ENCODE measurements at places on chromosomes 5 and 9.

- DNase-seq: no peak
Observed at GRCh38 chr5:56649569-56649968, 165.8 kb upstream of the MAP3K1 start.

DNA sequence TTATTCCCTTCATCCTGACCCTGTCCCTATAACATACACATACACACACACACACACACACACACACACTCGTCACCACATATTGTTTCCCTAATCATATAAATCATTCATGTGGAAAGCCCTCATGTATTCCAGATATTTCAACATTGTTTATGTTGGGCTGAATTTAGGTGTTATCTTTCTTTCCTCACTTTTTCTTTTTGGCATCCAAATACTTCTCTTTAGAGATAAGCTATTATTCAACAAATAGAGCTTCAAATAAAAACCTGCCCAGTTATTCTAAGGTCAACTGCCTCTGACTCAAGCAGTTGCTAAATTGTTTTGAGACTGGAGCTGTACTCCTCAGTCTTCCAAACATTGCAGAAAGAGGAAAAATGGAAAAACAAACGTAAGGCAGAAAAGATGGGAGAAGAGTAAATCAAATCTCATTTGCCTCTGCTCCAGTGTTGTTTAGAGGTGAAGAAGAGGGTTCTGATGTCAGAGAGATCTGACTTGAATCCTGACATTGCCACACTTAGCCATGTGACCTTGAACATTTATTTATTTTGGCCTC lies 215.7 kb downstream of the GAS1 start:
- DNase-seq: no peak

GRCh38 chr5:140152022-140152999 lies 22.7 kb upstream of the CYSTM1 start:
- DNase-seq: no peak

- DNase-seq: no peak
Observed at GRCh38 chr5:124420952-124421351, 325.5 kb downstream of the ZNF608 start.

- no peak for DNase-seq
Observed at GRCh38 chr5:142405023-142405422, 80.2 kb upstream of the SPRY4 start.

DNA sequence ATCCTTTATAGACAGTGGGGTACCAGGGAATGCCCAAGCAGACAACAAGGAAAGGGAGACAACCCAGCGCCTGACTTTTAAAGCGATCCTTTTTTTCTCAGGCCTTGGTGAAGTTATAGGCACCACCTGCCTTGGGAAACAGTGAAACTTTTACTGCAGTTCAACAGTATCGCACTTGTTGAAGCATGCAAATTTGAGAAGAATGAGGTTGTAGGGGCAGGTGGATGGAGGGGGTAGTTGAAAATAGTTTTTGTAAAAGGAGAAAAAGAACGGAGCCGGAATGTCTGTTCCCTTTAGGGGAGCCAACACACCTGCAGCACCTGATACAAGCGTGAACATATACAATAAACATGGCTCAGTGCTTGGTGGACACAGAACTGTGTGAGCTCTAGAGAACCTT lies 190.2 kb upstream of the NR3C1 start:
- no peak for DNase-seq

DNA sequence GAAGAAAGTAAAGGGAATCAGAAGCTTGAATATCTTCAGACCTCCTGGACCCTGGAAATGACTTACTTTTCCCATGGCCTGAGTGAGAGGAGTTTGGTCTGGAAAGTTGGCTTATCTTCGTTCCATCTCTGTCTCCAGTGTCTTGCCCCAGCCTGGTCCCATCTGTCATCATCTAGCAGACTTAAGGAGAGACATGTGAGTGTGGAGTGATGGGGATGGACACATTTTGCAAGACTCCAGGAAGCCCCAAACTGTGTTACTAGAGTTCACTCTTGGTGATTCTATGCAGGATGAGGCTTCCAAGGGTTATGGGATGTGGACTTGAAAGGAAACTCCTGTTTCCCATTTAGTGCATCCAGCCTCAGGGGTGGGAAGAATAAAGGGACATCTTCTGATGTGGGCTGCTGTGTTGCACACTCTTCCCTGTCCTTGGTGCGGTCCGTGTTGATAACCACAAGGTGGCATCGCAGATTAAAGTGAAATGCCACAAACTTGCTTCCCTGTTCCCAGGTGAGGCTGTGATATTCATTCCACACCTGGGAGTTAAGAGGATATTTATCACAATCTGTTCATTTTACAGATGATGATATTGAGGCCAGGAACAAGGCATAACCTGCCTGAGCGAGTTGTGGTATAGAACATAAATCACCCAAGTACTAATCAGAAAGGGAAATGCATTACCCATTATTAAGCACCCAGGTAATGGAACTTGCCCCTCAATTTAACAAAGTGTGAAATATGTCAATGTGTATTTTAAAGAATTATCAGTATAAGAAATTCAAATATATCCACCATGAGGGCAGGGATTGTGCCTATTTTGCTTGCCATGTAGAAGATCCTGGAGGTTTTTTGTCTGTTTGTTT lies 269.9 kb upstream of the PAPPA start:
- no peak for DNase-seq

- DNase-seq: no peak
Observed at GRCh38 chr9:2889023-2889422, 45.1 kb upstream of the PUM3 start.

DNA sequence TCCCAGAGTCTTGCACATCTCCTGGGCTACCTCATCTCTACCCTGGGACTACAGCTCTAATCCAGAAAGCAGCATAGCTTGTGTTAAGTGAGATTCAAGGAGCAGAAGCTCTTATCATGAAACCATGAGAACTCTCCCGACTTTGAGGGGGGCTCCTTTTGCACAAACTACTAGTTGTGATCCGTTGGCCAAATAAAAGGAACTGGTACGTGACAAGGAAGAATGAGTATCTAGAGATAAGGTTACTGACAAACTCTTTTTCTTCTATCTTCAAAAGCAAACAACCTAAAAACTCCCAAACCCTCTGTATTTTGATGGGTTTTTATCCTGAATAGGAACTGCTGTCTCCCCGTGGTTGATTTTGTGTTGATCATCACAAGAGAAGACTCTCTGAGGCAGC lies 168.5 kb downstream of the SLC24A2 start:
- DNase-seq: no peak

DNA sequence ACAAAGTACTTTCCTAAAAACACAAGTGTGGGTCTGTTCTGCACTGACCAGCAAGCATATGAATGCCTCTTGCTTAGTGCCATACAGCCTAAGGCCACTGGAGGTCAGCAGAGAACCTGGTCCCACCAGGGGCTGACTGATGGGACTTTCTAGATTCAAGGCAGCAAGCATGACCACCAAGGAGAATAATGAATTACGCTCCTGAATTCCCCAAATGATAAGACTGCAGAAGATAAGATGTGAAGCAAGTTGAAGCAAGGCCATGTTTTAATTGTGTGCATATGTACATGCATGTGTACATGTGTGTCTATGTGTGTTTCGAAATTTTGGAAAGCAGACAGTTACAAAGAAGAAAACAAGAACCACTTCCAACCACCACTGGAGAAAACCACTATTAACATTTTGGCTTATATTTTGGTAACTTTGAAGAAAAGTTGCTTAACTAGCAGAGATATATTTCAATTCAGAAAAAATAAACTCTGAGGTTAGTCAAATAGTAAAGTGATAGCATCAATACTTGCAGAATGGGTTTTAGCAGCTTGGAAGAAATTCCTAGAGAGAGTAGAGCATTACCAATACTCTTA lies 70.5 kb downstream of the ERP44 start:
- no peak for DNase-seq

DNA sequence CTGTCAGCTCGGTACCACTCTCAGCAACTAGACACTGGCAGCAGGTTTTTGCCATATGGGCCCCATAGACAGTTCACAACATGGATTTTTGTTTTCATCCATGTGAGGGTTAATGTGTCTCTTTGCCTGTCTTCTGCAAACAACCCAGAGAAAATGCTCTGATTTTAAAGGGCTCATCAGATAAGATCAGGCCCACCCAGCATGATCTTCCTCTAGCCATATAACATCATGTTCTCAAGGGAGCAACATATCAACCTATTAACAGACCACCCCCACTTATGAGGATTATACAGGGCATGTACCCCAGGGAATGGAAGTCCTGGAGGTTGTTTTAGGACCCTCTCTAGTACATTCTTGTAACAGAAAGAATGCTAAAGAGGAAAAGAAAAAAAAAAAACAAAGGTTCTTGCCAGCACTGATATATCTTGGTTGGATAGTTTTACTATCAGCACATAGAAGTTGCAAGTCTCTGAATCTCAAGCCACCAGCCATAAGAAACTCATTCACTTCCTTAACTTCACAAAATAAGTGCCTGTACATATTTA lies 1015.1 kb downstream of the TLE4 start:
- DNase-seq: no peak

DNA sequence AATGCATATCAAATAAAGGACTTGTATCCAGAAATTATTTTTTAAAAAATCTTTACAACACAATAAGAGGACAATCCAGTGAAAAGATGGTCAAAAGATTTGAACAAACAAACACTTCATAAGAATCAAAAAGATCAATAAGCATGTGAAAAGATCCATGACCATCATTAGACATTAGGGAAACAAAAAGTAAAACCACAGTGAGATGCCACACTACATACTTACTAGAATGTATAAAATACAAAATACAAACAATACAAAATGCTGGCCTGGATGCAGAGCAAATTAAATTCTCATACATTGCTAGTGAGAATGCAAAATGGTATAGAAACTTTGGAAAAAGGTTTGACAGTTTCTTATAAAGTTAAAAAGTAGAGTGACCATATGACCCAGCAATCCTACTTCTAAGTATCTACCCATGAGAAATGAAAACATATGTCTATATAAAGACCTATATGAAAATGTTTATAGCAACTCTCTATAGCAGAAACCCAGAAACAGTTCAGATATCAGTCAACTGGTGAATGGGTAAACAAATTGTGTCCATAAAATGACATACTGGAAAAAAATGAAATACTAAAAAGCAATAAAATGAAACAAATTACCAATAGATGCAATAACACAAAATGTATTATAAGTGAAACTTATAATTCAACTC lies 426.1 kb downstream of the RAB3C start:
- DNase-seq: no peak

GRCh38 chr5:6220346-6221088 lies 157.8 kb downstream of the MED10 start:
- no peak for DNase-seq

DNA sequence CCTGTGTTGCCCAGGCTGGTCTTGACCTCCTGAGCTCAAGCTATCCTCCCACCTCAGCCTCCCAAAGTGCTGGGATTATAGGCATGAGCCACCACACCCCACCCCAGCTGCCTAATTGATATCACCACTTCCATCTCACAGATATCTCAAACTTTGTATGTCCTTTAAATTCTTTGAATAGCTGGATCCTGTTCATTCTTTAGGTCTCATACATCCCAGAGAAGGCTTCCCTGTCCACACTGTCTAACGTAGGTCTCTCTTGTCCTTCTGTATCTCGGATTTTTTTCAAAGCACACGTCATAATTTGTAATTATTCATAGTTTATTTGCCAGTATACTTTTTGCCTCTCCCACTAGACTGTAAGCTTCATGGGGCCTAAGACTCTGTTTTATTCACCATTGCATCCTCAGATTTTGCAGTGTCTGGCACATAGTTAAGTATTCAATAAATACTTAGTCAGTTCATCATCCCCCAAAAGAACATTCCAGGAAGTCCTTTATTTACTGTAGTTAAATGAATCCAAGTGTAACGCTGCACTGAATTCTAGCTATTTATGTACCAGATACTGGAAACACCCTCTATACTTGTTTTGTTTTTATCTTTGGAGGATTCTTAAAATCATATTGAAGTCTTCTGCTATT lies 10.5 kb downstream of the ARSK start:
- no peak for DNase-seq

DNA sequence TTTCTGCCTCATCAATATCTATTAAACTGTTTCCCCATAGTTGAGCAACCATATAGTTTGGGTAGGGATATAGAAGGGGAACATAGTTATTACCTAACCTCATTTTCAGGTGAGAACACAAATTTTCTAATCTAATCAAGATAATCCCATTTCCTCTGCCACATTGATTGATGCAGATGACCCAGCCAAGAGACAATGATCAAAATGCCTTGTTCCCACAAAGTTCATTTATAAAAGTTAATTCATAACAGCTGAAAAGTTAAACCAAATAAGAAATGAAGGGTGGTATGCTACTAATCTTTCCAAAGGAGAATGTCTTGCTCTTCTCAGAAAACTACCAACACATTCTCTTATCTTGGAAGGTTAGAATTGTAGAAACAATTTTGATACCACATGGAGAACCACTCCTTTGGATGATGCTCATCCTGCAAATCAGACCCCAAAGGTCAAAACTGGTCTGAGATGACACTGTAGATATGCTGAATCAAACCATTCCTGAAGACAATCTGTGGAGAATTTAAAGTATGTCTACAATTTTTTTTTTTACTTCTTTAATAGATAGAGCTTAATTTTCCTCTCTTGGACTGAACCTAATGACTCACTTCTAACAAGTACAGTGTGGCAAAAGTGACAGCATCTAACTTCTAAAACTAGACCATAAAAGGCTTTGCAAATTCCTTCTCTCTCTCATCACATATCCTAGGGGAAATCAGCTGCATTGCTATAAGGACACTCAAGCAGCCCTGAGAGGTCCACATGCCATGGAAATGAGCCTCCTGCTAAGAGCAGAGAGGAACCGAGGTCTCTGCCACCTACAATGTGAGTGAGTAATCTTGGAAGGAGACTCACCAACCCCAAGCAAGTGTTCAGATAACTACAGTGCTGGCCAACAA lies 586.7 kb upstream of the TUSC1 start:
- DNase-seq: no peak

- no peak for DNase-seq
Observed at GRCh38 chr9:137172901-137173795, 1.3 kb upstream of the TMEM210 start.

DNA sequence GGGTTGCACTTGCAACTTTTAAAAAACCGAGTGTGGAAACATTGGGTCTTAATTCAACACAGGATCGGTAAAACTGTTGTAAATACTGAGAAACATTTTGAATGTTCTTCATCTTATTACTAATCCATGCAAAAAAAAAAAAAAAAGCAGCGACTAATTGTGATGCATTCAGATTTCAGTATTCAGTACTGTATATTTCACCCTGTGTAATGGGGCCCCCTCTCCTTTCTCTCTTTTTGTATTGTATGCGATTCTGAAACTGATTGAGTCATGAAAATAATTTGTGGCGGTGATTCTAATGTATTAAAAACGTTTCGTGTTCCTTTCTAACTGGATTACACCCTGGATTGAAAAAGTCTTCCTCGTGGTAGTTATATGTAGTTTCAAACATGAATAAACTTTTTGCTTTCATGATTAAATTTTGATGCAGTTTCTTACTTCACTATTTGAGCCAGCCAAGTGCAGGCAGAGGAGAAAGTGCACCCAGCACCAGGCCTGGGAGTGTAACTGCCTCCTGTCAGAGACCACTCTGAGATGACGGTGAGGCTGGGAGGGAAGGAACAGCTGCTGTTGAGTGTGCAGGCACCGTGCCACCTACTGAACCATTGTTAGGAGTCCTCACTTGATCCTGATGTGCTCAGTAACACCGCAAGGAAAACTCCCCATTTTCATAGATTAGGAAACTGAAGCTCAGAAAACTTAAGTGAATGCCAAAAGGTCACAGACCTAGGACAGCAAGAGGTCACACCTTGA lies 220.0 kb downstream of the PBX3 start:
- DNase-seq: no peak
